ENCODE measurements at places on chromosomes 4 and X.

DNA sequence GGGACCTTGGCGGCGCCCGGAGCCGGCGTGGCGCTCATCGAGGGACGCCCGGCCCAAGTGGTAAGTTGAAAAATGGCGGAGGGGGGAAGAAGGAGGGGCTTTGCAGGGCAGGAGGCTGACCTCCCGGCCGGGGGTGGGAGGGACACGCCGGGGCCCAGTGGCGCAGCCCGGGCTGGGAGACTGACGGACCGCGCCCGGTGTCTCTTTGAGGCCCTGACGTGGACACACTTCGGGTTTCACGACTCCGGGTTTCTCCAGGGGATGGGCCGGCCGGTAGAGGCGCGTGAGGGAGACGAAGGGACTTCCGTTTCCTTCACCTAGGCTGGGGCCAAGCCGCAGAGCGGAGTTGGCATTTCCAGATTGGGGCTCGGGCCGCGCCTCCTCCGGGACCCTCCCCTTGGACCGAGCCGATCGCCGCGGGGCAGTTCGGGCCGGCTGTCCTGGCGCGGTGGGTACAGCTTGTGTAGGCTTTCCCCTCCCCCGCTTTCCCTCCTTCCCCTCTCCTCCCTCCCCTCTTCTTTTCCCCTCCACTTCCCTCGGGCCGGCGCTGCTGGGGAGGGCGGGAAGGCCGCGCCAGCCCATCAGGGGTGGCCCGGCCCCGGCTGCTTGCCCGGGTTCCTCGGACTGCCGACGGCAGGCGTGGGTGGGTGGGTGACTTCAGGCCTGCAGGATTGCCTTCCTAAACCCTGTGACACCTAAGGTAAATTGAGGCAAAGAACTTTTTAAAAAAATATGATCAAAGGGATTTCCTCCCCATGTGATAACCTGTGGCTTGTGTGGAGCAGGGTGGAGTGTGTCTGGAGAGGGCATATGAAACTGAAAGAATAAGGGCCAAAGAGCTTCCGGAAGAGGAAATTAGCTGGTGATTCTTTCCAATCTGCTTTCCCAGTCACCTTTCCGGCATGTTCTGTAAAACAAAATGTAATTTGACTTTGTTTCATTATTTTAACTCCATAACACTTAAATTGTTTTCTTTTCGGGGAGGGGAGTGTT is at the start of gene XIAP:
TSS of gene XIAP (plus strand) at position 208 of the 993 bp plus-strand sequence. CDS start 25,610 bp downstream, outside the sequence.
- DNase-seq, result peak; percentile 77

- DNase-seq, result no peak
Measured at GRCh38 chr4:155119006-155119405, 89.4 kb upstream of the NPY2R start.

DNA sequence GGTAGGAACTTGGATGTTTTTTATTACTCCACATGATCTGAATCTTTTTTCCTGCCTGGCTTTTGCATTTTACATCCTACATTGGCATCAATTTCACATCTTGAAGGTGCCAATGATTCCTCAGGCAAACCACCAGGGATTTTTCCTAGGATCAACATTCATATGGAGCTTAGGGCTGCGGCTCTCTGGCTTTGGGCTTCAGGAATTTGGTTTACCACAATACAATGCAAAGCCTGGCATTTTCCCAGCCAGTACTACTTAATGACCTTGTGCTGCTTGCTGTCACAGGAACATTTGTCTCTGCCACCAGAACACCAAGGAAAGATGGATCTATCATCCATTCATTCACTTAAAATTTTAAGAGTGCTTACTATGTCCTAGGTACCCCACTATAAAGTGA is 180.7 kb downstream of the PDGFC start:
- DNase-seq, result peak; percentile 45

DNA sequence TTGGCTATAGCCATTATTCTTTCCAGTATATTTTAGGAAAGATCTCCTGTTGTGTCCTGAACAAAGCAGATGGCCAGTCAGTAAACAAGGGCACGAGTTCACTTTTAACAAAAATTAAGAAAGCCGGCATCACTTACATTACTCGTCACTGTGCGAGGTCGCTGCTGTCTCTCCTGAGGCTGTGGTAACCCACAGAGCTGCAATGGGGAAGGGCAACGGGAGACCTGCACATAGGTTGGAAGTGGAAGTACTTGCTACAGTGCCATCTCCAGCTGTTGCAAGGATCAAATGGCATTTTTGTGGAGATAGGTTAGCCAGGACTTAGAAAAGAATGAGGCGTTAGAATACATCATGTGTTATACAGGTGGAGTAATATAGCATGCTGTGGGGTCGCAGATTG is 132.2 kb downstream of the KLHL8 start:
- no peak for DNase-seq

- DNase-seq, result no peak
Measured at GRCh38 chrX:13570261-13570605, 832 bp downstream of the EGFL6 start.

GRCh38 chrX:25810202-25810601 is 327.9 kb upstream of the MAGEB18 start:
- no peak for DNase-seq

DNA sequence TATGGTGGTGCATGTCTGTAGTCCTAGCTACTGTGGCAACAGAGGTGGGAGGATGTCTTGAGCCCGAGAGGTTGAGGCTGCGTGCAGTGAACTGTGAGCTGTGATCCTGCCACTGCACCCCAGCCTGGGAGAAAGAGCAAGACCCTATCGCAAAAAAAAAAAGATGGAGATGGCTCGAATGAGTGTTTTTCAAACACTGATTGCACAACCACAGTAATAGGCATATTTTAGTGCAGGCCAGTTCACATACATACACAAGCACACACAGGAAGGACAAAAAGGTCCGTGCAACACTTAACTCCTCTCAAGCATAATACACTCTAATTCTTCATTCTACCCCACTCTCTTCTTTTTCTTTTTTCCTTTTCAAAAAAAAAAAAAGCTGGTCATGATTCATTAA is 5.1 kb downstream of the EFHC2 start:
- no peak for DNase-seq

GRCh38 chr4:111778543-111778942 is 366.7 kb upstream of the FAM241A start:
- DNase-seq, result no peak

- DNase-seq, result no peak
Measured at GRCh38 chr4:156084373-156084772, 130.7 kb upstream of the CTSO start.

DNA sequence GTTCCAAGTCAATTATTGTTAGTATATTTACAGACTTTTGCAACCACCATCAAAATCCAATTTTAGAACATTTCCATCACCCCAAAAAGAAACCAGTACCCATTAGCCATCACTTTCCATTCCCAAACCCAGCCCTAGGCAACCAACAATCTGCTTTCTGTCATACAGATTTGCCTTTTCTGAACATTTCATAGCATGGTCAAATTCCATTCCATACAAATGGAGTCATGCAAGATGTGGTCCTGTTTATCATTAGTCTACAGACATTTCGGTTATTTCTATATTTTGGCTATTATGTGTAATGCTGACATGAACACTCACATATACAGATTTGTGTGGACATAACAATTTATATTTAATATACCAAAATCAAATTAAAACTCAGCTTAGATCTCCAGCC is 508.7 kb downstream of the ZNF674 start:
- no peak for DNase-seq

- DNase-seq, result no peak
Measured at GRCh38 chrX:150959557-150959956, 23.6 kb upstream of the HMGB3 start.

DNA sequence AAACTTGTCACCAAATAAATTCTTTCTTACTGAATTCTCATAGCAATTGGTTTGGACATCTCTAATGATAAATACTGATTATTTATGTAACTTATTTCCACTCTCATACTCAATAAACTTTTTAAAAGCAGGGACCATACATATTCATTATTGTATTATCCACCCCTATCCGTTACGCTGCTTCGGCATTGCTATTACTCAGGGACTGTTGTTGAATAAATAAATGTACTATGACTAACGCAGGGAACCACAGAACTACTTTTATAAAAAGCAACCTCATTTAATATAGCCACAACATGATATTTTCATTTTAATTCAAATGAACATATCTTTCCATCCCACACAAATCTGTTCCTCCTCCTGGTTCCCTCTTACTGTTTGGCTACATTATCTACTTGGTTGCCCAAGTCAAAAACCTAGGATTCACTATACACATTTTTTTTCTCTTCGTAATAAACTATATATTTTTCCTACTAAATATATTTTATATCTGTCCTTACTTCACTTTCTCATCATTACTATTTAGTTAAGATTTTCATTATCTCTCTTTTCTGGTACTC is 14.9 kb upstream of the ANKRD50 start:
- DNase-seq, result no peak

- DNase-seq, result peak; percentile 15
Measured at GRCh38 chrX:45714866-45715265, 514.2 kb upstream of the DIPK2B start.

- no peak for DNase-seq
Measured at GRCh38 chr4:79403356-79403755, 4.7 kb downstream of the GK2 start.

GRCh38 chr4:146124023-146124680 is 51.4 kb upstream of the LSM6 start:
- DNase-seq, result no peak

- no peak for DNase-seq
Measured at GRCh38 chr4:170697845-170698244, 608.1 kb upstream of the AADAT start.

DNA sequence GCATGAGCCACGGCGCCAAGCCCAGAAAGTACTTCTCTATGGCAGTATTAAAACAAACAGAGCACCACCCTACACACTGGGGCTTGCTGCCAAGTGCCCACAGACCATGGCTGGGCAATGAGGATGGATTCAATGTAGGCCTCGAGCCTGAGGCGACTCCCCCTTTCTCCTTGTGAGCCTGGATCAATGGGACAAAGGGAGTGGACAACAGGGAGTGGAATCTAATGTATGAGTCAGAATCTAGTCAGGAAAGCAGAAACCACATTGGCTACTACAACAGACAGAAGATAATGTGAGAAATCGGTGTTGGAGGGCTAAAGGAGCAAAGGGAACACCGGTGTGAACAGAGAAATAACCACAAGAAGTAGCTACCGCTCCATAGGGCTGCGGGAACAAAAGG is 37.7 kb upstream of the OCIAD2 start:
- no peak for DNase-seq

DNA sequence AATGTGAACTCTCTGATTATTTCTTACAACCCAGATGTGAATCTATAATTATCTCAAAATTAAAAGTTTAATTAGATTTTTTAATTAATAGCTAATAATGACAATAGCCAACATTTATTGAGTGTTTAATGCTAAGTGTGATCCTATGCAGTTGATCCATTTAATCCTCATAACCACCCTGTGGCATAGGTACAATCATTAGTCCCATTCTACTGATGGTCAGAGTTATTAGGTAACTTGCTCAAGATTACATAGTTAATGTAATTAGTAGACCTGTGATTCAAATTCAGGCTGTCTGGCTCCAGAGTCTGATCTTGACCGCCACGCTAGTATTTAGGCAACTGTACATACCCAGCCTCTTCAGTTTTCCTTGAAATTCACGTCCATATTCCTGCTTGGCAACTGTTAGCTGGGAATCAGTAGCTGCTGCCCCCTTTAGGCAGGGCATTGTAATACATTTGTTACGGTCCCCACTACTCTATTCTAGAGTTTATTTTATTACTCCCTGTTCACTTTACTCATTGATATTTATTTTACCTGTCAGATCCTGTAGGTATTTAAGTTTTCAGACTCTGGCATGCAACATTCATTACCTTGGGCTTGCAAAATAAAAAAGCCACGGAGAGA is 20.6 kb upstream of the TEC start:
- peak; percentile 36 for DNase-seq

DNA sequence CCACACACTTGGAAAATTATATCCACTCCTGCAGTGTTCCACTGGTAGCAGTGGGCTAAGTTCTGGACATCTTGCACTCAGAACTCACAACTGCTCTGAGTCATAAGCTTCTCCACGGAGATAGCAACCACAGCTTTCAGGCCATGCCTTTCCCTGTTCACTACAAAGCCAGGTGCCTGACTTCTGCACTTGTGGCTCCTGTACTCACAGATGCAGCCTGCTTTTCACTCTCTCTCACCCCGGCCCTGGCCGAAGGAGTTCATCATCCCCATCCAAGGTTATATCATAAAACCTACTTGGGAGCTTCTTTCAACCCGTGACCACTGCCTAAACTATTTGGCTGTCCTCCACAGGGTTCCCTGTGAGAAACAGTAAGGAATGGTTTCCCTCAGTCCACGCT is 999.4 kb downstream of the GLUD2 start:
- DNase-seq, result no peak

DNA sequence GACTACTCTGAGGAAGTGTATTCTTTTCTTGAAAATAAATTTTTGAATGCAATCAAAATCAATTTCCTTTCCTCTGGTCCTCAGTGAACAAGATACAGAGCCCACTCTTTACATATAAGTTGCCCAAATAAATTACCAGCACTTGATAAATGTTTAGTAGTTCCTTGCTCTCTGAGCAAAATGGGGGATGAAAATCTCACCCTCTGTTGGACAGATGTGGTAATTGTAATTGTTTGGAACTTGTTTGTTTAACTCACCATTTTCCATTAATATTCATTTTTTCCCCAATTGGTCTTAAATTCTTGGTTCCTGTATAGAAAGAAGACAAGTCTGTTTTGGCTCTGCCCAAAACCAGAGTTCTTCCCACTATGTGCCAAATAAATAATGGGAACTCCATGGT is 146.3 kb downstream of the LDB2 start:
- no peak for DNase-seq

- DNase-seq, result no peak
Measured at GRCh38 chr4:53185869-53186585, 179.8 kb downstream of the SCFD2 start.
